ENCODE measurements at places on chromosomes 16 and 17.

DNA sequence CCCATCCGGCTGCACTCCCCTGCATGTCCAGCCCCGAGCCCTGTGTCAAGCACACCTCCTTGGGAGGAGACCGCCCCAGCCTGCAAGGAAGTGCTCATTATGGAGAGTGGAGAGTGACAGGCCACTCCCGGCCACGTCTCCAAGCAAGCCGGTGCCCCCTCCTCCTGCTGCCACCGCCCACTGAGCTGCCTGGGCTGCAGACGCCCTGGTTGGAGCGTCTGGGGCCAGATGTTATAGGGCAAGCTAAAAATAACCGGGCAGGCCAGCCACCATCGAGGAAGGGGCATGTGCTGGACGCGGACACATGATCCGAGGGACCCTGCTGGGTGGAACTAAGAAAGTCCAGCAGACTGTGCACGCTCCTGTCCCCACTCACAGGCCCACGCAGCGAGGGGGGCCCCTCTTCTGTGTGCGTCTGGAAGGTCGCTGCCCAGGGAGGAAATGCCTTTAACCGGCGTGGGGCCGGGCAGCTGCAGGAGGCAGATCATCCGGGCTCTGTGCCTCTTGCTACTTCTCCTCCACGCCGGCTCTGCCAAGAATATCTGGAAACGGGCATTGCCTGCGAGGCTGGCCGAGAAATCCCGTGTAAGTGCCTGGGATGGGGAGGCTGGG lies at the start of gene WFDC1:
TSS of gene WFDC1 (plus strand) at position 348 of the 612 bp plus-strand sequence. CDS start at position 442, 94 bp downstream.
- no peak for DNase-seq

DNA sequence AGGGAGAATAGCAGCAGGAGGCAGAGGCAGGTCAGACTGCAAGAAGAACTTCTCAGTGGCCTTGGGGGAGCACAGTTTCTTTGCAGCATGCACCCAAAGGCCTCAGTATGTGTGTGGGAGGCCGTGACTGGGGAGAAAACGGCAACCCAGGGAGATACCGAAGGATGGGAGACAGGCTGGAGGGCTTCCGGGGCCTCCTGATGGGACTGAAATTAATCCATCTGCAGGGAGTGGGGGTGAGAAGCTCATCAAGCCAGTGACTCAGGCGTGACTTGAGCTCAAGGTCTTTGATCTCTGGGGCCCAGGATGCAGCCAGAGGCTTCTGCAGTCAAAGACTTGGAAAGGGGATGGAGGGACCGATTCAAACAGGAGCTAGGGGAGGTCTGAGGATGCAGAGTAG lies 5.1 kb upstream of the C17orf113 start:
- DNase-seq: no peak

DNA sequence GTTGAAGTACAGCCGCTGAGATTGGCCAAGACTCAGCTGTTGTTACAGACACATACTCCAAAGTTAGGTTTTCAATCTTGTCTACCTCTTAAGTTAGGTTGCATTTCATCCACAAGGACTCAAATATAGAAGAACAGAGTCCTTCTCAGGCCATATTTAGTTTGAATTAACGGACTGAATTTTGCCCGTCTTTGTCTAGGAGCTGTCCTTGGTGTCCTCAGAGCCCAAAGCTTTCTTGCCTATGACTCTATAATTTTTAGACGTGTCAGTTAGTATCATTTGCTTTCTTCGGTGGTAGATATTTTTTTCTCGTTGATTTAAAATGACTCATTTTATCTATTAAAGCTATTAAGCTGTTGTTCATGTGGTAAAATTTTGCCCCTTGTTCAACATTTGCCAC lies 403.2 kb downstream of the HS3ST3B1 start:
- no peak for DNase-seq

DNA sequence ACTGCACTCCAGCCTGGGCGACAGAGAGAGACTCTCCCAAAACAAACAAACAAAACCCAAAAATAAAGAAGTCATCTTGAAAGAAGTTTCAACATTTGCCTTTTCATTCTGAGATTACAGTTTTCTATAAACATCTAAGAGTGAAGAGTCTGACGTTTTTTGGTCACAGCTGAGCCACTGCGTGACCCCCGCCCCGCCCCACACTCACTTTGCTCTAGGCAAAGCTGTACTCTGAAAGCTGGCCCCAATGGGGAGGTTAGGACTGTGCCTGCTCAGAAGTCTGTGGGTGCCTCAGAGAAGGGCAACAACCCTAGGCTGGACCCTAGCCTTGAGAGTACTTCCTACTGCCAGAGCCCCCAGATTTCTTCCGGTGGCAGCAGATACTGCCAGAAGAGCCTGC lies 19.3 kb downstream of the CYB5D2 start:
- DNase-seq: no peak

- DNase-seq: no peak
Measured at GRCh38 chr16:3752984-3753383, 35.7 kb upstream of the TRAP1 start.

- no peak for DNase-seq
Measured at GRCh38 chr16:30434852-30435251, 5.0 kb upstream of the DCTPP1 start.

- no peak for DNase-seq
Measured at GRCh38 chr17:57160624-57161023, 75.6 kb downstream of the AKAP1 start.

All from GM10248 (cell line).